AG04449 (cell line): ENCODE measurements at places on chromosomes 6 and 20.

DNA sequence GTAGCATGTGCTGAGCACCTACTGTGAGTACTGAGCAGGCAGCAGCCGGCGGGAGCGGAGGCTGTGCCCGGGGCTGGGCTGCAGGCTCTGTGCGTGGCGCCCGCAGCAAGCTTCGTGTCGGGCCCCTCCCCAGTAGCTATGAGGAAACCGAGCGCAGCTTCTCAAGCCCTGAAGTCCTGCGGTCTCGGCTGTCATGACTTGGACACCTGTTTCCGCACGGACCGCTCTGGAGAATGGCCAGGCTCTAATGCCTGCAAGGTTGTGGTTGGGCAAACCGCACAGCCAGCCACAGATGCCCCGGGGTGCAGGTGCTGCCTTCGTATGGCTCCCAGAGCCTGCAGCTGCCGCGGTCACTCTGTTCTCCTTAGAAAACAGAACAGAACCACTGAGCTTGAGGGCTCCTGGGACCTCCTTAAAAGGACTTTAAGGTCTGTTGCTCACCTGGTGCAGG is 33.7 kb downstream of the PYGB start:
- no peak for DNase-seq

DNA sequence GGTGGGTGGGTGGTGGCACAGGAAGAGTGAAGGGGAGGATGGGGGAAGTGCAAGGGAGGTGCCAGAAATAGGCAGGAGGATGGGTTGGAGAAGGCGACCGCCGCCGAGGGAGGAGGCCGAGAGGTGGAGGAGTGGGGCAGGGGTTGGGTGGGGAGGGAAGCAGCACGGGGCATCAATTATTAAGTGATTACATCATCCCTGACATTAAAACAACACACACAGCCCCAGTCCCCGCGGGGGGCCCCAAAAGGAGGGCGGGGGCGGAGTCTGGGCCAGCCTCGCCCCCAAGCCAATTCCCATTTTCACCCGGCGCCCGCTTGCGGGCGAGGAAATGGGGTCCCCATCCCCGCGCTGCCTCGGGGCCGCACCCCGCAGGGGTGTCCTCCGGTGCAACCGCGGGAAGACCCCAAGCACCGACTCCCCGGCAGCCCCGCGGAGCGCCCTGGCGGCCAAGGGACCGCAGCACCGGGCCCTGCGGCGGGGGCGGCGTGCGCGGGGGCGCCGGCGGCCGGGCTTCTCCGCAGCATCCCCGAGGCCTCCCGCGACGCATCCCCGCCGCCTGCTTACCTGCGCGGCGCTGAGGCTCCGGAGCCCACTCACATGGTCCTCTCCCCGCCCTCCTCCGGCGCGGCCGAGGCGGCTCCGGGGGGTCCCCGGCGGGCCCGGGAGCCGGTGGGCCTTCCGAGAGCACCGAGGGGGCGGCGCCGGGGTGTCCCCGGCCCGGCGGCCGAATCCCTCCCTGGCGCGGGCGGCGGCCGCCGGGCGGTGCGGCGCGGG is 663 bp downstream of the FYN start:
- DNase-seq = no peak

GRCh38 chr6:30077218-30077617 is 1.6 kb upstream of the RNF39 start:
- DNase-seq = no peak

- no peak for DNase-seq
Measured at GRCh38 chr6:80872199-80872950, 765.9 kb downstream of the BCKDHB start.

GRCh38 chr20:44959638-44960102 is 527 bp downstream of the TOMM34 start:
- peak; percentile 37 for DNase-seq

DNA sequence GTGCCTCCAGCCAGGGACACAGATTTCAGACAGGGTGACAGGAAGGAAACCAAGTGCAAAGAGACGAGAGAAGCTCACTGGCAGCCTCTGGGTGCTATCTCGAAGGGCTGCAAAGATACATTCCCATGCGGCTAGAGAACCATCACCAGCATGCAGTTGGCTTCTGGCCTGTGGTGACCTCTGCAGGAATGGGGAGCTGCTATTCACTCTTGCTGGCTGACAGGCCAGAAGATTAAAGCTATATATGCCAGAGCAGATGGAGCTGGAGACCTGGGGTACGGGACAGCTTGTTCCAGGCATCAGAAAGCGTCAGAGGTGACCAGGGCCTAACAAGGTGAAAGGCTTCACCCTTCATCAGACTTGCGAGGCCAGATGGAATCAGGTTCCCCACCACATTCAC is 20.0 kb downstream of the MAP1LC3A start:
- DNase-seq = no peak

DNA sequence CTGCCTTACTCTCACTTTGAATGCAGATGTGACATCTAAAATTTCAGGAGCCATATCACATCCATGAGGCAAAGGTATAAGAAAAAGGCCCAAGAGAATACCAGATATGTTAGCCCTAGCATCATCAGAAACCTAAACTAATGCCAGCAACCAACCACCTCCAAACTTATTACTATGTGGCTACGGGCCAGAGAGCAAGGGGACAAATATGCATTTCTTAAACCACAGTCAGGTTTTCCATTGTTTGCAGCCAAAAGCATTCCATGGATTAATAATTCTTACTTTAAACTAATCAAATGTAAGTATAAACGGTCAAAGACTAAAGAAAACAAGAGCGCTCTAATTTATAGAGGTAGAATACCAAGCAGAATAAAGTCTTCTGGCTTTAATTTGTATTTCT is 84.7 kb downstream of the TASP1 start:
- no peak for DNase-seq

- DNase-seq = no peak
Measured at GRCh38 chr20:3788685-3789155, 2.2 kb upstream of the CENPB start.

DNA sequence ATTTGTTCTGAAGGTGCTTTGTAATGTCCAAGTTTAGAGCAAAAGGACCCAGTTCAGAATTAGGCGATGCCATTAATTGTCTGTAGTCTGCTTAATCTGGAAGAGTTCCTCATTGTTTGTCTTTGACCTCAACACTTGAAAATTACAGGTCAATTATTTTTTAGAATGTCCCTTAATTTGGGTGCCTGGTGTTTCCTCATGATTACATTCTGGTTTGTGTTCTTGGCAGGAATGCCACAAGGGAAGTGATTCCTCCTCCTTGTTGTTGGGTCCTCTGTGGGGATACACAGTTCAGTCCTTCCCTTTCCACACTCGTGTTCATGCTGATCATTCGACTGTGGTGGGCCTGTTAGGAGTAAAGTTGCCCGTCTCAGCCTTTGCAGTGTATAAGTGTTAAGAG is 207.3 kb downstream of the JARID2 start:
- no peak for DNase-seq

DNA sequence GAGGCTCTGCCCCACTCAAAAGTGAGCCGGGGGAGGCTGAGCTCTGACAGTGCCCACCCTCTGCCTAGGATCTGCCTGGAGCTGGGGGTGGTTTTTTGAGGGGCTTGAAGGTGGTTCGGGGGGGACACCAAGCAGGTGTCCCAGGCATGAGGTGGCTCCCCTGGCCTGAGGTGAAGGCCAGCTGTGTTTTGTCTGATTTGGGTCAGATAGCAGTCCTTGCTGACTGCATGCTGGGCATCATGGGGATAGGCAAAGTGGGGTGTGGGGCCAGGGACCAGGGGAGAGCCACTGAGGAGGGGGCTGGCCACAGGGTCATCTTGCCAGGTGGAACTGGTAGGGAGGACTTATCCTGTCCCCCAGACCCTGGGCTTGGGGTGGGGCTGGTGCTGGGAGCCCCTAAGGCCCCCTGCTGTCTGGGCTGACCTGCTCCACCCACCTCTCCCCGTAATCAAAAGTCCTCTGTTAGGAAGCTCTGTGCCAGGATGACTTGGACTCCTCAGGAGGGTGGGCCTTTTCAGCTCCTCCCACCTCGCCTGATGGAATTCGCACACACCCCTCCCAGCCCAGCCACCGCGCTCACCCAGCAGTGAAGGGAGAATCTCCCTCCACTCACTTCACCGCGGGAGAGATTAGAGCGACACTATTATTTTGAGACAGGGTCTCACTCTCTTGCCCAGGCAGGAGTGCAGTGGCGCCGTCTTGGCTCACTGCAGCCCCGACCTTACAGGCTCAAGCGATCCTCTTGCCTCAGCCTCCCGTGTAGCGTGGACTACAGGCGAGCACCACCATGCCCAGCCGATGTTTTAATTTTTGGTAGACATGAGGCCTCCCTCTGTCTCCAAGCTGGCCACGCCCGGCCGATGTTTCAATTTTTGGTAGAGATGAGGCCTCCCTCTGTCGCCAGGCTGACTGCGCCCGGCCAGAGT is 1.5 kb upstream of the COL9A3 start:
- DNase-seq = no peak

DNA sequence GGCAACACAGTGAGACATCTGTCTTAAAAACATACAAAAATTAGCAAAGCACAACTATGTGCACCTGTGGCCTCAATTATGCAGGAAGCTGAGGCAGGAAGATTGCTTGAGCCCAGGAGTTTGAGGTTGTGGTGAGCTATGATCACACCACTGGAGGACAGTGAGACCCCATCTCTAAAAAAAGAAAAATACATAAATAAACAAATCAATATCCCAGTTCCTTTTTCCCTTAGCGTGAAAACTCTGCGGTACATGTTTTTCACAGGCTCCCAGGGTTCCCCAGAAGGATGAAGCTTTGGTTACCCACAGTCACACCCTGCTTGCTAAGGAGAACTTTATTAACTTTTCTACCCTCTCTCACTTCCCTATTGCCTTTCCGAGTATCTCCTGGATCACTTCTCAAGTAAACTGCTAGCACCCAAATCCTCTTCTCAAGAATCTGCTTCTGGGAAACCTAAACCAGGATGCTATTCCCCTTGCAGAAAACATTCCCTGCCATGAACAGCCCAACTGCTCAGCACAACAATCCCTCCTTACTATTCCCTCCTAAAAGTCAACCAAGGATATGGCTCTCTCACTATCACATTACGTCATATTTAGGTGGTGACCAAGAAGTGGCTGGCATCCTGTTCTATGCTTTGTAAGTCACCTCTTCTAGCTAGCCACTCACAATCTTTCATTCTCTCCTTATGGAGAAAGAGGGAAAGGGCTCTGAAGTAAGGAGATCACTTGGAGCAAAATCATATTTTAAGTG is 122.4 kb downstream of the IPCEF1 start:
- DNase-seq = no peak

DNA sequence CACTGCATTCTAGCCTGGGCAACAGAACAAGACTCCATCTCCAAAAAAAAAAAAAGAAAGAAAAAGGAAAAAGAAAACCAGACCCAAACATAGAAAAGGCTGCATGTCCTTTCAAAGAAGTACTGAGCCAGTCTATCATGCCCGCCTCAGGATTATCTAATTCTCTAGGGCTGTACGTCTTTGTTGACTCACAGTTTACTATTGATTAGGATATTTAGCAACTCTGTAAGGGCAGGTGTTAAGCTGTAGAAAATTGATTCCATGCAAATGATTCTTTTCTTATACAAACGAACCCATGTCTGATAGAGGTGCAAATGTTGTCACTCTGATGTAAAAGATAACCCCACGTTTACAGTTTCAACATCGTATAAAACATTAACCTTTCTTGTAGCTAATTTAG is 209.0 kb downstream of the TTLL2 start:
- no peak for DNase-seq

DNA sequence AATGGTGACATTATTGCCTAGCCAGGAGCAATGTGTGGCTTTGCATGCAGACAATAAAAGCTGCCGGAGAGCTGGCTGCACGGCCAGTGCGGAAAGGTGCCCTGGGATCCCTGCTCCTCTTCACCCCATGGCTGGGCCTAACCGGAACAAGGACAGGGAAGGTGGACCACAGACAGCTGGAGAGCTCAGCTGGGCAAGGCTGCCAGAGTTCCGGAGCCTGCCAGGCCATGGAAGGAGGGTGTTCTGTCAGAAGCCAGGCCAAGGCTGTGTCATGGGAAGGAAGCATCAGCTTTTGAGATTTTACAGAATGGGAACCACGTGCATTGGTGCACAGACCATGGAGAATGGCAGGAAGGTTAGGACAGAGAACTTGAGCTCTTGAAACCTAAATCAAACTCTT is 25.0 kb downstream of the MAP1LC3A start:
- DNase-seq = no peak

GRCh38 chr6:118578617-118579016 is 30.5 kb downstream of the PLN start:
- DNase-seq = no peak

DNA sequence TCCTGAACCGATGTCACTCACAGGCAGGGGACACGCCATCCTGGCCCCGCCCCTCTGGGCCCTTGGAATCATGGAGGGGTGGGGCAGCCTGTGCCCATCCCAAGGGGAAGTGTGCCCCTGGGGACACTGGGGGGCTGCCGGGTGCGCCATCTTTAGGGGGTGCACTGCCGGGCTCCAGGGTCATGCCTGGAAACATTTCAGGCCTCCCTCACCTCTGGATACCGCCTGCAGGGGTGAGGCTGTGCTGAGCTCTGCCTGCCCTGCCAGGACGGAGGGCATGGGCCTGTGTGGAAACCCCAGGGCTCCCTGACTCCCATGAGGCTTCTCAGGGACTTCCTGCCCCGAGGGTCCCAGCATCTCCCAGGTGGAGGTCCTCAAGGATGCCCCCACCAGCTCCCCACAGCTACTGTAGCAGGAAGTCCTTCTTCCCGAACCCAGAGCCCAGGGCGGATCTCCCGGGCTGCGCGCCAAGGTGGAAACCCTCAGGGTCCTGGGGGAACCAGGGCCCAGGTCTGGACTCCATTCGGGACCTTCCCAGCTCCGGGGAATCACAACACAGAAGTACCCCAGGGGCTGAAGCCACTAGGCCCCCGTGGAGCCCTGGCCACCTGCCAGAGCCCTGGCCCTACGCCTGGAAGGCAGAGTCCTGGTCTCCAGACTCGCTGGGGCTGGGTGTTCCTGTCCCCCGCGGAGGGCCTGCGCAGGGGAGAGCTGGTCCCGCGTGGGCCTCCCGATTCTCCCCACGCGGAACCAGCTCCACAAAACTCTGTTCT is 15.6 kb downstream of the CHRNA4 start:
- no peak for DNase-seq

- DNase-seq = no peak
Measured at GRCh38 chr6:11064836-11065235, 20.7 kb upstream of the ELOVL2 start.

DNA sequence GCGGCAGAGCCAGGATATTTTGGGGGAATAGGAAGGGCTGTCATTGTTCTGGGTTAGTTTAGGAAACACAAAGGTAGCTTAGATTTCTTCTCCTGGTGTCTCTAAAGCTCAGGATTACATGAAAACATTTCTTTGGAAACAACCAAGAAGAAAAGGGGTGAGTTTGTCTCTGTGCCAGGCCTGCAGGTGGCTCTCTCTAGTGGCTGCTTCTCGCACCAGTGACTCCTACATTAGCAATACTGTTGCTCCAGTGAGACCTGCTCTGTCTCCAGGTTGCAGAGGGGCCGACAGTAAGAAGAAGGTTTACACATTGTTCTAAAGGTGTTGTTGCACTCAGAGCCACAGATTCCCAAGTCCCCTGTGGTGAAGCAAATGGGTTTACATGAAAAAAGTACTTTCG is 104.6 kb upstream of the GLP1R start:
- no peak for DNase-seq
